ENCODE measurements at places on chromosomes 7 and 10.

DNA sequence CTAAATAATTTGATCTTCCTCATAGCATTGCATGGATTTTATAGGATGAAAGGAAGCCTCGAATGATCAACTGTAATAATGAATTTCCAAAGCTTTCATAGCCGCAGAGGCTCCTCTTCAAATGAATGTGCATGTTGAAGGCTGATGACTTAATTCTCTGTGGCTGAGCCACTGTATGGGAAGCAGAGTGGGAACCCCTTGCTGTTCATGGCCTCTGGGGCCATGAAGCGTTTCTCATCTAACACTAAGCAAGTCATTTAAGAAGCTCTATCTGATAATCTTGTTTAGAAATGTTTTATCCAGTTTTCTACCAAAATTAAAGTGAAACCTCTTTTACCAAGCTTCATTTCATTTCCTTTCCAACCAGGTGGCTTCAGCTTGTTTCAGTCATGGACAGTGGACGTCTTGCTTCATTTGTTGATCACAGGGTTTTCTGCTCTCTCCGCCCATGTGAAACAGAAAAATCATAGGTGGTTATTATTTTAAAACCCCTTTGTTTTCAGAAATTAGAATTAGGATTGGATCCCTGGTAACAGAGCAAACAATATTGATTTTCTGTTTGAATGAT, 10.3 kb upstream of the ADARB2 start:
- DNase-seq: no peak

DNA sequence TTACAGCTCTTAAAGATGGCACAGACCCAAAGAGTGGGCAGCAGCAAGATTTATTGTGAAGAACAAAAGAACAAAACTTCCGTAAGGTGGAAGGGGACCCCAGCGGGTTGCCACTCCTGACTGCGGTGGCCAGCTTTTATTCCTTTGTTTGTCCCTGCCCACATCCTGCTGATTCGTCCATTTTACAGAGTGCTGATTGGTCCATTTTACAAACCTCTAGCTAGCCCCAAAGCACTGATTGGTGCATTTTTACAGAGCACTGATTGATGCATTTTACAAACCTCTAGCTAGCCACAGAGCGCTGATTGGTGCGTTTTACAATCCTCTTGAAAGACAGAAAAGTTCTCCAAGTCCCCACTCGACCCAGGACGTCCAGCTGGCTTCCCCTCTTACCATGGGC, 16.8 kb upstream of the CCSER2 start:
- DNase-seq: no peak

DNA sequence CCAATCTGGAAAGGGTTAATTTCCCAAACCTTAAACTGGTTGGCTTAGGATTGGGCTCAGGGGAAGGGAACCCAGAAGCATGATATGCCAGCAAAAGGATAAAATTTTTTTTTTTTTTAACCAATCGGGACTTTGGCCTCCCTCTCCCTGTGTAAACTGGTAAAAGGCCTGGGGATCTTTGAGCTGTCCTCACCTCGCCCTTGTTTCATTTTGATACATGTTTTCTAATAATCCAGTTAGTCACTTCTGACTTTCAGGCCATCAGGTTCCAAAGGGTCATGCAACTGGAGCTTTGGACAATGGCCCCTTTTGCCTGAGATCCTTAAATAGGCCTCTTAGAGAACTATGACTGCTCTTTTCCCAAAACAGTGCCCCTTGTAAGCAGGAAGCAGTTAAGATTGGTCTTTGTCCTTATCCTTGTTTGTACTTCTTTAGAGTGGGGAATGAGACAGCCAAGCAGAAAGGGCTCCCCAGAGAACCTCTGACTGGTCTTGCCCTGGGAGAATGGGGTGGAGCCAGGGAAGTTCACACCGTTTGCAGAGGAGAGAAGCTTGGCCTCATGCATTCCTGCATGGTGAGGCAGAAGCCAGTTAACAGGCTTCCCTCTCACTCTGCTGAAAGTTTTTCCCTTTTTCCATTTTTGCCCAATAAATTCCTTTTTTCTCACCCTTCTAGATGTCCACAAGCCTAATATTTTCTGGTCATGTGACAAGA, 424.2 kb upstream of the CNTNAP2 start:
- no peak for DNase-seq

DNA sequence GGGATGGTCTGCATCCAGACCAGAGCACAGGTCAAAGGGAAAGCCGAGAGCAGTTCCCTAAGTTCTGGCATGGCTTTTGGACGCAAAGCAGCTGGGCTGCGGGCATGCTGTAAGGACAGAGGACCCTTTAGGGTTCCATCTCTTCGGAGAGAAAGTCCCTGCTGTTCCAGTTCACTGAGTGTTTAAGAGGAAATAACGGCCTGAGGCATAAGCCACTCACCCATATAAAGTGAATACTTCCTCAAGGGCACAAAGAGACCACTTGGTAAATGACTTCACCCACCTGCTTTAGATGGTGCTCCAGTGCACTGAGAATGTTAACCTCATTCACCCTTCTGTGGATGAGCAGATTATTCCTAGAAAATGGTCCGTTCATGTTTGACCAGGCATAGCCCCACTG, 586.7 kb upstream of the GALNT17 start:
- no peak for DNase-seq

DNA sequence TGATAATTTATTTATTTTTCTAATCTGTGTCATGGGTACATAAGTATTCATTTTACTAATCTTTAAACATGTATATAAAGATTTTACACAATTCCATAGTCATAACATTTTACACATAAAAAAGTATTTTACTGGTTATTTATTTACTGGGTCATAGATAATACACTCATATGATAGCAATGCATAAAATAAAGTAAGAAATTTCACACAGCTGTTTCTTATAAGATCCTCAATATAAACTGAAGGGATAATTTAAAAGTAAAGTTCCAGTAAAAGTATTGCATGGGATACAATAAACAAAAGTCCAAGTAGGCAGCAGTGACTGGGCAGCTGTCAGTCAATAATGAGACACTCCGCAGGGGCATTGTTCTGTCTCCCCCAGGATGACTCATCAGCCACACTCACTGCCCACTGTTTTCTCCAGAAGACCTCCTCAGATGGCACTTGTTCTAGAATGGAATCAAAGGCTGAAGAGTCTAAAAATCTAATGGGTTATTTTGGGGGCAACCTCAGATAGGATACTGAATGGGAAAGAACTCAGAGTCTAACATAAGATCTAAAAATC, 32.7 kb downstream of the DPY19L1 start:
- no peak for DNase-seq

GRCh38 chr10:84348447-84348846, 20.1 kb downstream of the CCSER2 start:
- no peak for DNase-seq

- no peak for DNase-seq
Measured at GRCh38 chr10:88870089-88870488, 10.0 kb upstream of the STAMBPL1 start.

- DNase-seq: no peak
Measured at GRCh38 chr10:126199221-126199998, 188.9 kb downstream of the ADAM12 start.

DNA sequence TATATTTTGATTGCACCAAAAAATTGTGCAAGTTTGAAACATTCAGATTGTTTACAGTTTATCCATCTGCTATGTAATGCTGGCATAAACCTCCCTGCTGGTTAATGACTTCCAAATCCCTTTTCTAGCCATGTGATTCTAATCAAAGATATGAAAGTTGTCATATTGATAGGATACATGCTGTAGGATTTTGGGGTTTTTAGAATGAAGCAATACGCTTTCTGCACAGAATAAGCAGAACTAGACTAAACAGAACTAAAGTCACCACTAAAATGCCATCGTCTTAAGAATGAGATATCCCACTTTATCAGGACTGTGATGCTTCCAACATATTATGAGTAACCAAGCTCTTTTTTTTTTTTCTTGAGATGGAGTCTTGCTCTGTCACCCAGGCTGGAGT, 856 bp downstream of the SSMEM1 start:
- no peak for DNase-seq

DNA sequence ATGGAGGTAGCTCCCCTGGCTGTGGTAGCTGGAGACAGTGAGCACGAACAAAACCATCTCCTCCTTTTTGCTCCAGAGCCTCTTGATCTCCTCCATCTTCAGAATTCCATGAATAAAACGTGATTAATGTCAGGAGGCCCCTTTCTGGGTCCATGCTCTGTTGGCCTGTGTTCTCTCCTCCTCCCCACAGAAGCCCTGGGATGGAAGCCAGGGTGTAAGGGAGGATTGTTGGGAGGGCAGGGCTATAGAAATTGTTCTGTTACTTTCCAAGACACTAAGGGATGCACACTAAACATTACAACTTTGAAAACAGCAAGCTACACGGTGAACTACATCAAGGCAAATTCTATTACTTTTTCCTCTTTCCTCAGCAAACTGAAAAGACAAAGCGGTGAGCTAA, 96.3 kb downstream of the RNF216 start:
- DNase-seq: no peak
